ENCODE measurements at places on chromosomes 2 and 18.
A peak's percentile ranks its signal among the peaks of the same experiment; 100 is the strongest.

DNA sequence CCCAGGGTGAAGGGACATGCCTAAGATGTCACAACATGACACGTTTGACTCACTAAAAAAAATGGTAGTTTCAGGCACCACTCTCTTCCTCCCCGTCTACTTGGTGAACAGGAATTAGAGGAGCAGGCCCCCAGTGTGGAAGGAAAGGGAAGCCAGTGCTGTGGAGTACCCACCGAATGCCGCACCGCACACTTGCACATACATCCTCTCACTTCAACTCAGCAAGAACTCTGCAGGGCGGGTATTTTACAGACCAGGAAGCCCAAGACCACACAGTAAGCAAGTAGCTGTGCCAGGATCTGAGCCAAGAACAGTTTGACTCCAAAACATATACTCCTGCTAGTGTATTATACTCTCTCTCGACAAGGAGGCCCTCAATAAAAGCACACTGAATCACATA is 69.8 kb downstream of the BCL2 start:
- DNase-seq: no peak

GRCh38 chr2:20330192-20330591 is 20.5 kb downstream of the PUM2 start:
- DNase-seq: no peak

GRCh38 chr2:75186821-75187220 is 12.5 kb downstream of the TACR1 start:
- no peak for DNase-seq

DNA sequence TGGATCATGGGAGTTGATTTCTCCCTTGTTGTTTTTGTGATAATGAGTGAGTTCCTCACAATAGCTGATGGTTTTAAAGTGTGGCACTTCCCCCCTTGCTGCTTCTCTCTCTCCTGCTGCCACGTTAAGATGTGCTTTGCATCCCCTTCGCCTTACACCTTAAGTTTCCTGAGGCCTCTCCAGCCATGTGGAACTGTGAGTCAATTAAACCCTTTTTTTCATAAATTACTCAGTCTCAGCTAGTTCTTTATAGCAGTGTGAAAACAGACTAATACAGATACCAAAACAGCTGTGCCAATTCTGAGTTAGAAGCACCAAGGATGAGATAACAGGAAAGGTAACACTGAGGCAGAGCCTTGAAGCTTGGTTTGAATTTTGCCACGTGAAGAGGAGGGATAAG is 44.7 kb downstream of the ITSN2 start:
- no peak for DNase-seq

GRCh38 chr2:66461664-66462500 is 27.0 kb downstream of the MEIS1 start:
- DNase-seq: peak; percentile 60

DNA sequence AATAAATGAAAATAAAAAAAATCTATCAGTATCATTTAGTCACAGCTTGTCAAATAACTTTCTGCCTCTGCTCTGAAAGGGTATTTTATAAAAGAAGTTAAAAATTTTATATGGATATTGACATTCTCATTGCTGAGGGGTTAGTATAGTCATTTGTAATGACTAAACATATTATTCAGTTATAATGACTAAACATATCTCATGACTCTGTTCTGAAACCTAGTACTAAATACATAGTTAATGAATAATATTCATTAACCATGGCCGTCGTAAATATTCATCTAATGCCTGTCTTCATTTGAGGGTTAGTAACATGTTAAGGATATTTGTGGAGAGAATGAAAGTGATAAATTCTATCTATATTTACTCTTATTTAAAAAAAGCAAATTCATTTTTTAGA is 69.1 kb upstream of the MAP4K3 start:
- DNase-seq: no peak

- DNase-seq: no peak
Observed at GRCh38 chr2:25381502-25381901, 39.8 kb upstream of the DNMT3A start.

GRCh38 chr2:58890865-58891525 is 649.9 kb upstream of the FANCL start:
- DNase-seq: no peak

DNA sequence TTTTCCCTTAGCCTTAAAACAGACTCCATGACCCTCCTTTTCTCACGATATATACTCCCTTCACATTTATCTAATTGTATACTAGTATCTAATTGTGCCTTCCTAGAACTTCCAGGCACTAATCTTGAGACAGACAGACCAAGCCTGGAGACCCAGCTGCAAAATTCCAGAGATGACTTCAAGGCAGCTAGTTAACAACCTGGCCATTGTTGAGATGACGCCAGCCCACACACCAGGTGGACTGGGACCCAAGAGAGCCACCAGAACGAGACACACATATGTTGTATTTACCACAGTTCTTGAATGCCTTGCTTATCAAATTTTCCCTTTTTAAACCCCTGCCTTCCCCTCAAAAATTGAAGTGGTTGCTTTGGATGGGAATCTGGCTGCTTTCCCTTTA is 48.9 kb upstream of the SELENOI start:
- no peak for DNase-seq

- no peak for DNase-seq
Observed at GRCh38 chr2:204898928-204899640, 353.8 kb downstream of the PARD3B start.

DNA sequence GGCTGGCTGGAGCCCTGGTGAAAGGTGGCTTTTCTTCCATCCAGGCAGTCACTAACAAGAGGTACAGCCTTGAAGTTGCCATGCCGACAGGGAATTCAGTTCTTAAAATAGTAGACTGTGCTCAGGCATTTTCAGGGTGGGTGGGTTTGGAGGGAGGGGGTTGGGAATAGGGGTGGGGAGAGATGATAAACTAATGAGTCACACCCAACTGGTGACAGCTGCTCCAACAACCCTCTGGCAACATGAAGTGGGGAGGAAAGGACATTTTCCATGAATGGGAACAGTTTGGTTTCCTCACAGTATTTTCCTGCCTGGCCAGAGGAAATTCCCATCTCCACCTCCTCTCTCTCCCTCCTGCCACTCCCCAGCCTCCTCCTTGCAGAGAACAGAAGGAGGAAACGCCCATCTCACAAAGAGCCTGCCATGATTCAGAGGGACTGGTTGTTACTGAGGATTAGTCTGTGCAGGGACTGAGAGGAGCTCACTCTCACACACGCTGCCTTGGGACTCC is 113.0 kb upstream of the SLC1A4 start:
- no peak for DNase-seq

GRCh38 chr2:126971481-126972278 is 73.0 kb downstream of the TEX51 start:
- DNase-seq: peak; percentile 71

- DNase-seq: no peak
Observed at GRCh38 chr2:110149330-110150220, 34.0 kb upstream of the MALL start.

DNA sequence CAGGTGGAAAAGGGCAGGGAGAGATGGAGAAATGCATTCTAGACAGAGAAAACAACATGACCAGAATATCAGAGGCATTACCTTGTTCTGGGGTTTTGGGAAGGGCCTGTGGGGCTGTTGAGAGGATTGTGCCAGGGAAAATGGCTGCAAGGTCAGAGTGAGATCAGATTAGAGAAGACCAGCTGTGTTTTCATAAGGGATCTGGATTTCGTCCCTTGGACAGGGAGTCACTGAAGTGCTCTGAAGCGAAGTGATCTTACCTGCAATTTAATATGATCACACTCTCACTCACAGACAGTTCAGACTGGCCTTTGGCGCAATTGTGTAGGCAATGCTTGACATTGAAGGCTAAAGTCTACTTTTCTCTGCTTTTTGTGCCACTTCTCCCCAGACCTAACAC is 20.3 kb upstream of the REG3G start:
- no peak for DNase-seq

DNA sequence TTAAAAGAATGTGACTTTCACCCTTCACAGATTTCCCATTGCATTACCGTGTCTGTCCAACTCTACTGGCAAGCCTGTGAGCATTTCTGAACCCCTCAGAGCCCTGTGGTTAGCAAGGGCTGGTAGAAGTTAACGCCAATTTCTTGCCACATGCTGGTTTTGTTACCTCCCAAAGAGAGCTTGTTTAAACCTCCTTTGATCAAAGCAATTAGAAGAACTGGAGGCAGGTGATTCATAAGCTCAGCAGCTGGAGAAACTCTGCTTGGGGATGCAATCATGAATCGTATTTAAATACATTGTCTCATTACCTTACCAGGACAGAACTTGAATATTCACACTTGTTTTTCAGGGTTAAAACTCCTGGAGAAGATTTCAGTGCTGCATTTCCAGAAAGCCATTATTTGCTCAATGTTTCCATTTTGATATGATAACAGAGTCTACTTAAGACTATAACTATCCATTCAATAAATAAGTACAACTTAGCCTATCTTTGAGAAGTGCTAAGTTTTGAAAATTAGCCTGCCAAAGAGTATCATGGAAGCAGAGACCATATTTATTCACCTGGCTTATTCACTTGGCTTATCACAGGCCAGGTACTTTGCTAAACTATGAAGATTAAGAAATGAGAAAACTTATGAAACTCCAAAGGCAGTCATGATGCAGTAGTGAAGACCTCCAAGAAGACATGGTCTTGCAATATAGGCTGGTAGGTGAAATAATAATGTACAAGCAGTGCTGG is 292.8 kb downstream of the INSIG2 start:
- DNase-seq: no peak

- DNase-seq: no peak
Observed at GRCh38 chr2:8107150-8107549, 574.7 kb upstream of the ID2 start.

DNA sequence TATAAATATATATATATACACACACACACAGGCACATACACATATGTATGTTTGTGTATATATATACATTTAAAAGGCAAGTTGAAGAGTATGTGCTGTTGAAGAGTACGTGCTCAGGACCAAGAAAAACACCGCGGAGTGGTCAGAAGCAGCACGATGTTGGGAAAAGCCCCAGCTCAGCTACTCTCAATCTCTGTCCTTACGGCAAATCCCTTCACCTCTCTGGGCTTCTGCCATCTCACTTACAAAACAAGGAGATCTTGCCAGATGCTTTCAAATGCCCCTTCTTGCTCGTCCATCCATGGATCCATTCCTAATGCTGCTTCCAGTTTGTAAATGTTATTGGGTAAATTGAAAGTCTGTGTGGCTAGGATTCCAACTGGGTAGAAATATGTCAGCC is 333.9 kb downstream of the BCL11A start:
- DNase-seq: no peak

- DNase-seq: no peak
Observed at GRCh38 chr18:24942144-24942543, 409.8 kb downstream of the ZNF521 start.

DNA sequence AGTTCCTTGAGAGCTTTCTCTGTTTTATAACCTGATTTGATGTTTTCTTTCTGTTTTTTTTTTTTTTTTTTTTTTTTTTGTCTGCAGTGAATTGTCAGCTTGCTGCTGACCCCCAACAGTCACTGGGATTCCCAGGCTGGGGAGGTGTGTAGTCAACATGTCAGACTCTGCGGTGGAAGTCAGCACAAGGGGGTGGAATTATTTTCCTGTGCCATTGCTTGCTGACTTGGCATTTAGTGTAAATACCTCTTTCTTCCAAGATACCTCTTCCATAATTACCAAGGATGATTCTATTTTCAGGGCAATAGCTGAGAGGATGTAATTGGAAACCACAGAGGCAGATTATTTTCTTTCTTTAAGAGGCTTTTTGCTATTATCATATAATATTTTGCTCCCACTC is 266.3 kb downstream of the CCDC85A start:
- no peak for DNase-seq

GRCh38 chr2:67802824-67803223 is 260.0 kb downstream of the C1D start:
- no peak for DNase-seq

- DNase-seq: no peak
Observed at GRCh38 chr2:144996225-144996795, 476.4 kb upstream of the ZEB2 start.

DNA sequence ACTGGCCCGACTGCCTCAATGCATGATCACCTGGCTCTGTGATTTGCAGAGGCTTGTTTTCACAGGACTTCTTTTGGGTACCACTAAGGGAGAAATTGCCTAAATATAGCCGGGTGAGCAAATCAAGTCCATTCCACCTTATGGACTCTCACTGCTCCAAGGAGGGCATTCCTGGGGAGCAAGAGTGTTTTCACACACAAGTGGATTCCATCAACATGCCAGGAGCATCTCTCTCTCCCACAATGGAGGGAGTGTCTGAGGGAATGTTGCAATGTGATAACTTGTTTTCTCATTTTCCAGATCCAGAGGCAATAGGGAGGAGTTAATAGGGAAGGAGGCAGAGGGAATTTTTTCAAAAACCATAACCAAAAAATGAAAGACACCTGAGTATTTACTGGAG is 250.7 kb downstream of the SATB2 start:
- DNase-seq: no peak

- DNase-seq: no peak
Observed at GRCh38 chr2:27754831-27755230, 16.7 kb upstream of the MRPL33 start.

- DNase-seq: no peak
Observed at GRCh38 chr18:5628512-5629255, 84.9 kb upstream of the EPB41L3 start.

DNA sequence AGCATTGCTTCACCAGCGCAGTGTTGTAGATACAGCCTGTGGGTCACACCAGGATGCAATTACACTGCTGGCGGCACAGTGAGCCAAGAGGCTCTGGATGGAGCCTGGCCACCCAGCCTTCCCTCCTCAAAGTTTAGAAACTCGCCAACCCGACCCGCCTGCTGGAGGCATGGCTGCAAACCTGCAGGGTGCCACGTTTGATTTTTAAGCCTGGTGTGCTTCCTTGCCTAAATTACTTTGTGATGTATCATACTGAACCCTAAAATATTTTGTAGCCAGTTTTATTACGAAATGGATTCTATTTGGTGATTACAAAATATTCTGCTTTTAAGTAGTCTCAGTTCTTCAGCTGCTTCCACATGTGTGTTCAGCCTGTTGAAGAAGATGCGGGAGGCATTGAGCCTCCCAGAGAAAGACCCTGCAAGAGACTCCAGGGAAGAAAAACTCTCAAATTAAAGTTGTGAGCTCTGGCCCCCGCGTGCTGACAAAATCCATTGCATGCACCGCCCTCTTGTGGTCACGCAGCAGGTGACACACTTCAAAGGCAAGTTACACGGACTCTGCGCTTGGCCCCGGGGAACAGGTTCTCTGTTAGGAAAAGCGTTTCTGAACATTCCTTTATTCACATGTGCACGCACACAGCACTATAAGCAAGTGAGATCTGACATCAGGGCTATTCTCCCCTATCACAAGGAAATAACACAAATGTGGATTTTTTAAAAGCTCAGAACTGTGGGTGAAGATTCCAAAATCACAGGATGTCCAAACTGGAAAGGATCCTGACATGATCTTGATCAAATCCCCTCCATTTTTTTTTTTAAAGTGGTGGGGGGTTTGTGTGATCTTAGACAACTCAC is 63.0 kb upstream of the TWIST2 start:
- peak; percentile 40 for DNase-seq
